ENCODE measurements at places on chromosomes 6 and 20.

DNA sequence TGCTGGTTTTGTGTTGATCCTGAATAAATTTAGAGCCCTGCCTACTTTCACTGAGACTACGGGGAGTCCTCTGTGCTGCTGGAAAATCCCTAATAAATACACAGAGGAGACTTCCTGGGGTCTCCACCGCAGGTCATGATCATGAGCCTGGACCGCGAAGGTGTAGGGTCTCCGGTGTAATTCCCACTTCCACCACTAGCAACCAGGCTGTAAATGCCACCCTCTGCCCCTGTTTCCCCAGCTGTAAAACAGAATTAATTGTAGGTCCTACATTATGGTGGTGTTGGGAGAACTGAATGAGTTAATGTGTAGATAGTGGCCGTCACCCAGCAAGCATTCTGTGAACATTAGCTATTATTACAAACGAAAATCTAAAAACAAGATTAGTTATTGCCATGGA, 191.6 kb upstream of the THBS2 start:
- no peak for DNase-seq

- DNase-seq, result no peak
Measured at GRCh38 chr20:13525225-13525940, 113.3 kb downstream of the TASP1 start.

DNA sequence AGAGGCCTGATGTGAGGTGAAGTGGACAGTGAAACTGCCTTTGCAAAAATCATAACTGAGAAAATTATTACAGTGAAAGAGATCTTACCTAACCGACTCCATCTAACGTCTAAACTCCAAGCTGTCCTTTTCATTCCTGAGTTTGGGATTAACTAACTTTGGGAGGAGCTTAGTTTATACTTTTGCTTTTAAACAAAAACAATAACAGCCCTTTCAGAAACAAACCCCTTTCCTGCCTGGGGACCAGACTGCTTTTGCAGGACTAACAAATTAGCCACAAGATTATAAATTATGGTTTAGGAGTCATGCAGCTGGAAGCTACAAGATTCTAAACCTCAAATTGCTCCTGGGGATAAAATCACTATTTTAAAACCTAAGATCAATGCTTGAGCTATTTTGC, 38.6 kb upstream of the HFE start:
- no peak for DNase-seq

GRCh38 chr6:139338795-139339194, 35.7 kb downstream of the CITED2 start:
- DNase-seq, result no peak

- DNase-seq, result no peak
Measured at GRCh38 chr20:18943542-18943941, 130.0 kb downstream of the SCP2D1 start.

DNA sequence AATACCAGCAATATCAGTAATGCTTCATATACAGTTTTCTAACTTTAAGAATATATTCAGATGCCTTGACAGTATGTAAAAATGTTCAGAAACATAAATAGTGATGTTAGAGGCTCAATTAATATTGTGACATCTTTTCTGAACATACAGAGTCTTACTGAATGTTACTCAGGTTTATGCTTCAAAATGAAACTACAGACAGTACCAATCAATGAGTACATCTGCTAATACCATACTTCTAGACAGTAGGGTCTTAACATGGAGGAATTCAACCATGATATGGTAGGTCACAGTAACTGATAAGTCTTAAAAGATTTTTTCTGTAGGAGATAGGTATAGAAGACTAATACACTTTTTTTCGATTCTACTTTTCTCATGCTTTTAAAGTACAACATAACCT, 8.3 kb downstream of the GCLC start:
- DNase-seq, result no peak

GRCh38 chr20:2283706-2284423, 11.9 kb upstream of the TGM3 start:
- no peak for DNase-seq

DNA sequence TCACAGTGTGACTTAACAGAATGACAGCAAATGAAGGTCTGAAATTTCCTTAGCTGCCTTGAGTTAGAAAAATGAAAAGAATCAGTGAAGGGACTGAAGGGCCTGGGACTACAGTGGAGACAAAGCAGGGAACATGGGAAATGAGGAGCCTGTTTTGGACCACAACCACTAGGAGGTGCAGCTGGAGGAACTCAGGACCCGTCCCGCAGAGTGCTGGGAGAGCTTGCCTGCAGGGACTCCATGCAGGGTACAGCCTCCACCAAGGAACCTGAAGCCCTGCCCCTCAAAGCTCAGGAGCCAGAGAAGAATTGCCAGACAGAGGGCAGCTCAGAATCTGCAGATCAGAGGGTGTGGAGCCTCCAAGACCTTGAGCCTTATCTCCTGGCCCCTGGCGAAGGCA, 50.7 kb downstream of the LRFN2 start:
- no peak for DNase-seq

DNA sequence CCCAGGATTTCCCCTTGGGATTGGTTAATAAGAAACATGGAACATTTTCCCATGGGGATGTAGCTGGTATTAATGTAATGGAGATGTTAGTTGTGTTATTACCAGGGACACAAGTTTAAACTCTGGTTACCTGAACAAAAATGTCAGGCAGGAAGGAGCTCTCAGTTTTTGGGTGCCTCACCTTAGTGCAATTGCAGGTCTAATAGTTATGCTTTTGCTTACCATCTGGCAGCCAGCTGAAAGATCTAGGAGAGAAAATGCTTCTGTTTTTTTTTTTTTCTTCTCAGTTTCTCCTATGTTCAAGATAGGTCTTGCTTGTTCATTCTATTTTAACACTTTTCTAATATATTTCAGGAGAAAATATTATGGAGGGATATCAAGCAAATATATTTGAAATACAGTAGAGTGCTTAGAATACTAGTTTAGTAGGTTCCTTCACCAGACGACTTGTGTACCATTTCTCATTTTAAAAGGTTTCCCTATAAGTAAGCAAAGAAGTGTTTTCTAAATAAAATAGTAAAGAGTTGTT, 4.2 kb upstream of the UBE2J1 start:
- DNase-seq, result no peak

DNA sequence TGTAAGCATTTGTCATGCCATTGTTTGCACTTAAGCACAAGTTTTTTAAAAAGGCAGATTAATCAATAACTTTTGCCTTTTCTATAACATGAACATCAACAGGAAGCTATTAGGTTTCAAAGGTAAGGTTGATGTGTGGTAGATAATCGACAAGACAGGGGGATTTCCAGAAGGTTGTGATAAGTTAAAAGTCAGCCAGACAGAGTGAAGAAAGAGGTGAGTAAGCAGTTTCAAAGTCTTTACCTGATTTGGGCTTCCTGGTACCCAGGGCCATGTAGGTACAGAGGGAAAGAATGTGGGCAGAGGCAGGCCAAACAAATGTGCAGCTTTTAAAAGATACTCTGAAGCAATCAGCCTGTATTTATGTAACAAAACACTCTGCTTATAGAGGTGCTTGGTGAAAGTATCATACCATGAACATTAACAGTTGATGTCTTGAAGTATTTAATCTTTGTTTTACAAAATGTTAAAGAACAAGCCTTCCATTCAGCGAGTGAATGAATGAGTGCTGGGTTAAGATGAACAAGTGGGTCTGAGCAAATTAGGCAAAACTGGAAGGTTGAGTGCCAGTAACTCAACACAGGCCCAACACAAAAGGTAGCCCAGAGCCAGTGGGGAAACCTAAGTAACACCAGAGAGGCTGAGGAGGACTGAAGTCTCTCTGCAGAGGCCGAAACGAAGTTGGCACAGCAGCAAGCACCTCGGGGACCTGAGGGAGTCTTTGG, 60.2 kb downstream of the LRRC1 start:
- DNase-seq, result no peak

DNA sequence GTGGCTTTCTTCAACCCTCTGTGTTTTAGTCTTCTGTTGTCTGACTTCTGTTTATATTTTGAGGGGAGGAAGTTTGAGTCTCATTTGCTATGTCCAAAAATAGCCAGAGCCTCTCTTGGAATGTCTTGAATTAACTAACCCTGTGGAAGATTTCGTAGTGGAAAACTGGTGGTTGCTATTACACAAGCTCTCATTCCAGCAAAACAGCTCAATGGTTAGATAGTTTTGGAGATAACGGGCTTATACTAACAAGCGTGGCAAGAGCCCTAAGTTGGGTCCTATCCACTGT, 1.6 kb downstream of the CCN2 start:
- DNase-seq, result no peak

GRCh38 chr6:47804821-47805220, 23.0 kb downstream of the OPN5 start:
- DNase-seq, result no peak

DNA sequence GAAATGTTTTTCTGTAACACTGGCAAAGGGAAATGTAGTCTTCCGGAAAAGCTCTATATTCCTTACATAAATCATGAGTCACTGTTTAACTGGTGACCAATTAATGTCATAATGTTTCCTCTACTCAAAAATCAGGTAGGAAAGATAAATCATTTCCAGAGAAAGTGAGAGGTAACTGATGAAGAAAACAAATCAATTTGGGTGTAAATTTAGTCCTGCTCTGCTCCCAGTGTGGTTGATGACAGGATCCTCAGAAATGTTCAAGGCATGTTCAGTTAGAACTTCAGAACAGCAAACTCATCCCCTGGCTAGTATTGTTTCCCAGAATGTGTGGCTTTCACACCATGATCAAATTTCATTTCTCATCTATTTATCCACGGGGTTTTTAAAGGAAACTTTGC, 38.8 kb upstream of the SPACA1 start:
- DNase-seq, result no peak

GRCh38 chr6:4935486-4935885, 68.4 kb downstream of the RPP40 start:
- no peak for DNase-seq

DNA sequence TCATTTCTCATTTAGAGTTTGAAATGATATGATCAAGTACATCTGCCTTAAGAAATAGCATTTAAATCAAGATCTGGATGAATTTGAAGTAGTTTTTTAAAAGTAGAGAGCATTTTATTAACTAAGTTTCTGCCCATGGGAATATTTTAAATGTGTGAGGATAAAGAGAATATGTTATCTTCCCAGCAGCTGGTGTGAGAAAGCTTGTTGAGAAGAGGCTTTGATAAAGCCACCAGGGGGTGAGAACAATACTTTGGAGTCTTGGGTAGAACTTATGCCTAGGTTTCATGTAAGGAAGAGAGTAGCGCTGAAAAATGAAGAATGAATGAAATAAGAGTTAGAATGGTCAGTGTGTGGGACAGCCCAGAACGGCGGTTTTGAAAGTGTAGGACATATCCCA, 190.2 kb downstream of the GRM1 start:
- DNase-seq, result no peak

- DNase-seq, result no peak
Measured at GRCh38 chr6:130890521-130890971, 63.3 kb downstream of the SMLR1 start.

DNA sequence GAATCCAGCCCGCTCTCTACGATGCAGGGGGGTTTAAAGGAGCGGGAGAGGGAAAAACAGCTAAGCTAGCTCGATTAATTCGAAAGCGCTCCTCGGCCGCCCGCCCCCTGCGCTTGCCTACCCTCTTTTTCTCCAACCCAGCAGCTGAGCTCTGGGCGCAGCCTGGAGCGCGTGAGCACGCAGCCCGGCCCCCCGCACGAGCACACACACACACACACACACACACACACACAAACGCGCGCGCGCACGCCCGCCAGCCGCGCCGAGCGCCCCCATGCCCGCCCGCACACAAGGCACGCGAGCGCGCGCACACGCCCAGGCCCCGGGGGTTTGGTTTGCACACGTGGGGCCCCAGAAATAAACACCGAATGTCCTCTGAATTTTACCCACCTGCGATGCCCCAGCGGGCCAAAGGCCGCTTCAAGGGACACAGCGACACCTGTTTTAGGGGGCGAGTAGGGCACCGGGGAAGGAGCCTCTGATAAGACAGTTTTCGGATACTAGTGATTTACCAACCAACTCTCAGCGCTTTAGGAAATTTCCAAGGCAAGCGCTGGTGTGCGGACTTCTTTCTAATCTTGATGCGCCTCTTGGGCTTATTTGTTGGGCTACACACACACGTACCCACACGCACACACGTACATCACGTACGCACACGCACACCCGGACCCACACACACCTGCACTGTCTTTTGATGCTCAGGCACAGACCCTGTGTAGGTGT, 802 bp upstream of the NRN1 start:
- DNase-seq, result no peak

DNA sequence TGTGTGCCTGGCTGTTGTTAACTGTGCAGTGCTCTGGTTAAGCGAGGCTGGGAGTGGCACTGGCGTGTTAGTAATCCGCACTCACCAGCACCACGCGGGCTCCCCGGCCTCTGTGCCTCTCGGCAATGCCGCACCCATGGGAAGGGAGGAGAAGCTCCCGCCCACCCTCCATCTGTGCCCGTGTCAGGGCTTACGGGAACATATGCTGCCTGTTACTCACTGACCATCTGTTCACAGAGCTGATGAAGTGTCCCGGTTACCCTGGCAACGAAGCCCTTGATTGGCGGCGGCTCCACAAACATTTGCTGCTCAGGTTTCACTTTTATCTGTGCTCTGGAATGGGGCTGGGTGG, 114.7 kb downstream of the PSMB1 start:
- peak; percentile 64 for DNase-seq

DNA sequence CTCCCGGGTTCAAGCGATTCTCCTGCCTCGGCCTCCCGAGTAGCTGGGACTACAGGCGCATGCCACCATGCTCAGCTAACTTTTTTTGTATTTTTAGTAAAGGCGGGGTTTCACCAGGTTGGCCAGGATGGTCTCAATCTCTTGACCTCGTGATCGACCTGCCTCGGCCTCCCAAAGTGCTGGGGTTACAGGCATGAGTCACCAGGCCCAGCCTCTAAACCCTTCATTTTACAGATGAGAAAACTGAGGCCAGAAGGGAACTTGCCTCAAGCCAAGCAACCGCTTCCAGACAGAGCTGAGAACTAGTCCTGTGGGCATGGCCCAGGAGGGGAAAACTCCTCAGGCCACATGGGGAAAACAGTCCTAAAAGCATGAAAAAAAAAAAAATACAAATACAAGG, 47.1 kb downstream of the ZMYND8 start:
- no peak for DNase-seq

DNA sequence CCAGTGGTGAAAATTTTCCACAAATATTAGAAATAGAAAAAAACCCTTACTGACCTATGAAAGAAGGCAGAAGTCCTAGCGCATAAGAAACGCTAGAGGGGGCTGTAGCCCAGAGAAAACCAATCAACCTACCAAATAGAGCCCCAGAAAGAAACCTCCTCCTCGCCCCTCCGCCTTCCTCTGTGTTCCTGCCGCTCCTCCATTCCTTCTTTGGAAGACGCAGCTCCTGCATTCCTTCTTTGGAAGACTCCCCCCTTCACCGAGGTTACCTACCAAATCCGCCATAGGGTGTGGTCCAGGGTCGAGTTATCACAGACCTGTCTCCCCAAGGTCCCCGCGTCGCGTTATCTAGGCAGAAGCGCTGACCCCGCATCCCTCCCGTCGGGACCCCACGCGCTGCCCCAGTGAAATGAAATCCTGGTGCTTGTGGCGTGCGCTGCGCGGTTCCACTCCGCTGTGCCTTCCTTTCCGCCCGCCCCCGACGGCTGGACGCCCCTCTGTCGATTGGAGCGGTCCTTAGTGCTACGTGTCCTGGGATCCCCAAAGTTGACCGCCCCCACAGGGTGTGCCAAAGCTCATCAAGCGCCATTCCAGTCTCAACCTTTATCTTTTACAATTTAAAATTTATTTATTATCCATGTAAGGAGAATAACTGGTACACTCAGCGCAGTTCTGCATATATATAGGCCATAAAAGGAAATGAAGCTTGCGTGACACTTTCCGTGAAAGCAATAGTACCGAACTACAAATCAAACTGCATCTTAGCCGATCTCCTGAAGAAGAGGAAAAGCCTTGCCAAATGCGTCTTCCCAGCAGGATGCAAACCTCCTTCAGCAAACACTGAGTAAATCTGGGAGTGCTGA, 13.0 kb downstream of the RPP21 start:
- DNase-seq, result peak; percentile 35

Data from GM12891 (cell line).